Activated gamma-delta T cell treated with anti-CD3 and anti-CD28 coated beads, Interleukin-2, amount 50 U/mL, for 16 hours (primary cell): ENCODE measurements at places on chromosomes 5 and 9.

GRCh38 chr5:143870871-143871632, 59.1 kb downstream of the HMHB1 start:
- DNase-seq, result no peak

- DNase-seq, result no peak
Observed at GRCh38 chr9:70106571-70106970, 62.9 kb downstream of the MAMDC2 start.

GRCh38 chr5:127441799-127442484, 75.5 kb upstream of the PRRC1 start:
- no peak for DNase-seq

GRCh38 chr9:72383978-72384709, 19.1 kb upstream of the ZFAND5 start:
- no peak for DNase-seq

GRCh38 chr5:105619725-105620124, 2051.0 kb downstream of the EFNA5 start:
- DNase-seq, result no peak

DNA sequence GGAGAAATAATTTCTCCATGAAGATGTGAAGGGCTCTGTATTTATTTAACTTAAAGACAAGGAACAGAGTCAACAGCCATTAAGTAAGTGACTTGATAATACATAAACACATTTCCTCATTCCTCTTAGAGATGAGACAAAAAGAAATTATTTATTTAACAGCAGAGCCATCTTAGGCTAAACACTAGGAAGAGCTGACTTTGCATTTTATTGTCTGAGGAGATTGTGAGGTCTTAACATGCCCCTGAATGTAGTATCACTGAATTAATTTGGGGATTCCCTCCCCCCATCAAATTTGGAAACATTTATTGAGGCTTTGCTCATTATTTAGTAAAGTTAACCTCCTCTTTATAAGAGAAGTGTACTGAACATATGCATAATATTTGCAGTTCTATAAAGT, 35.2 kb downstream of the TAS2R1 start:
- DNase-seq, result no peak

DNA sequence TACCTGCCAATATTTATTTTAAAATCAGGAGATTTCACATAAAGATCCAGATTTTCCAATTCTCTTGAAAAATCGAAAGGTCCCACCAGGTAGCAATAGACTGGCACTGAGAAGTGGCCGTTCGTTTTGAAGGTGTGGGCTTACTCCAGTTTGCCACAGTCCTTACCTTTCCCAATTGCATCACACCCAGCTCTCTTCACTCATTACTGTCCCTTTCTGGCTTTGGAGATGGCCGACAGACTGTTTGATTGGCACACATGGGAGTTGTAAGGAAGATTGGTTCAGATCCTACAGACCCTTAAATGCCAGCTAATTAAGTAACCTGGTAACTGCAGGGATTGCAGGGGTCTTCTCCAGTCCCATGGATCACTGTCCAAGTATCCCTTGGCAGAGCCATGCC, 68.7 kb upstream of the LARP1 start:
- no peak for DNase-seq

DNA sequence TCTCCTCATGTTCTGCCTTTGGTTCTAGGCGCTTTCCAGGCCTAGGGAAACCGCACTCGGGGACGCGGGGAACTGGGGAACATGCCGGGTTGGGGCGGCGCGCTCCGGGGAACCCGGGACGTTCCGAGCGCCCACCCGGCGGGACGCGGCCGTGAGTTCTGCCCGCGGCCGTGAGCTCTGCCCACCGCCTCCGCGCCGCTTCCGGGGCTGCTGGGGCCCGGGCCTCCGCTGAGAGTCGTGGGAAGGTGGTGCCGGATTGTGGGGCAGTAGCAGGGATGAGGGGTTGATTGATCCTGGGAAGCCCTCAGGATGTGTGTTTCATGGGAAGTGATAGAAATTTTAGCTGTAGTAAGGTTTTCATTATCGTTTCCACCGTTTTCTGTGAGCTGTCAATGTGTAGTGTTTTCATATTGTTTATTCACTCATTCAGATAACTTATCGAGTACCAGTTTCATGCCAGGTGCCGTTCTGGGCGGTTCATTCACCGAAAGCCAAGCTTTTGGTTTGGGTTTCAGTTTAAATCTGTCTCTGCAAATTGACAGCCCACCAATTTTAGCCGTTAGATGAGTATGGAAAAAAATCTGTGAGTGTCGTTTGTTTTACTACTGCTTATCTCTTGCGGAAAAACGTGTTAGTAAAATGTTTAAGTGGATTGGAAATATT, 657 bp downstream of the MTRR start:
- DNase-seq, result no peak

GRCh38 chr9:14356351-14357265, 42.7 kb upstream of the NFIB start:
- DNase-seq, result no peak

GRCh38 chr5:57221049-57221568, 47.2 kb downstream of the GPBP1 start:
- no peak for DNase-seq

- DNase-seq, result no peak
Observed at GRCh38 chr5:171426266-171426665, 6.8 kb downstream of the FGF18 start.

DNA sequence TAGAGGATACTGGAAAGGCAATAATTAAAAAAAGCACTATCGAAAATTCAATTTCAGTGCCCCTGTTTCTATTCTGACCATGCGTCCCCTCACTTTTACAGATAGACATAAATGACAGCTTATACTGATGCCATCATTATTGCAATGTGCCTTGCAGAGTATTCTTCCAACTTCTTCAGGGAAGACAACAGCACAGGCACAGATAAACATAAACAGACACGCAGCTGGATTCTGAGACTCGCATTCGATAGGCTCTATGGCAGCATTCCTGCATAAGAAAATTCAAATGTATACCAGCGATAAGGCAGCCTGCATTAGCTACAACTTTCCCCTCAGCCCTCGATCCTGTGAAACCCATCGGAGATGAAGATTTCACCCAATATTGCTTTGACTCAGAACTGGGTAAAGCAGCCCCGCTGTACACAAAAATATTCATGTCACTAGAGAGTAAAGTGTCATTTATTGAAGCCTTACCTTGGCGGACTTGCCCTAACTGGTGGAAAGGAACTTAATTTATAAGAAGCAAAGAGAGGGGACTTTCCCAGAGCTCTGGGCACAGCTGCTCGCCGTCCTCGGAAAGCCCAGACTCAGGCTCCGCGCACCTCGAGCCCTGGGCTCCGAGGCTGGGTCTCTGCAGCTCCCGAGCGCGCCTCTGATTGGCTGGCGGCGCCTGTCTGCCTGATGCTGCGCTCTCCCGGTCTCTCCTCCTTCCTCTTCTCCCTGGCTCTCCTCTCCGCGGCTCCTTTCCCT, at the start of gene CDH18:
Gene CDH18 (minus strand): TSS at position 589 of the 750 bp plus-strand sequence. CDS start 149,214 bp downstream, outside the sequence.
- no peak for DNase-seq

DNA sequence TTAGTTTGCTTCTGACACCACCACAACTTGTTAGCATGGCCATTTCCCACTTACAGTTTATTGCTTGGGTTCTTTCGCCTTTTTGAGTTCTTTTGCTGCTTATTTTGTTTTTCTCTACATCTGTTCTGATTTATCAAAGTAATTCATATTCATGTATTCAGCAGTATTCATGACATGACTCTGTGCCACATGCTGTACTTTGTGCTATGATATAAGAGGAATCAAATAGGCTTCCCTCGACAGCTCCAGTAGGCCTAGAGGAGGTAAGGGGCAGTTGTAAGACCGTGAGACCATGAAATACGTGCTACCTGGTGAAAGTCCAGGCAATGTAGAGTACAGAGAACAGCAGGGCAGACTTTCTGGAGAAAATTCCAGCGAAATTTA, 110.7 kb upstream of the SAP30L start:
- no peak for DNase-seq

- DNase-seq, result no peak
Observed at GRCh38 chr5:96374653-96375052, 58.4 kb downstream of the PCSK1 start.

- no peak for DNase-seq
Observed at GRCh38 chr5:136639616-136640015, 274.3 kb upstream of the TRPC7 start.

GRCh38 chr9:137538058-137538457, 12.1 kb downstream of the PNPLA7 start:
- no peak for DNase-seq

DNA sequence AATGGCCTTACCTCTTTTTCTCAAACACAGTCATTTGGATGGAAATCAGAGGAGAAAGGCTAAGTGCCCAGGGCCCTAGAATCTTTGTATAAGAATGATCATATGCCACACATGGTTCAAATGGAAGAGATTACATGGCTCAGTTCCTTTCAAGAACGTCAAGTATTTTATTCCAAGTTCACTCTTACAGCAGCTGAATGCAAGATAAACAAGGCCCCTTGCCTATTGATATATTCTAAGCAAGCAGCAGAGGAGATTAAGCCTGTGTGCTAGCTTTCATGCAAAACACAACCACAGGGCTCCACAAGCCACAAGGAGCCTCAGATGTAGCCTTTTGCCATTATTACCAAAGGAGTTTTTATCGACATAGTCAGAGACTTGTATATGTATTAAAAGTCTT, 55.3 kb upstream of the SLCO6A1 start:
- DNase-seq, result no peak

DNA sequence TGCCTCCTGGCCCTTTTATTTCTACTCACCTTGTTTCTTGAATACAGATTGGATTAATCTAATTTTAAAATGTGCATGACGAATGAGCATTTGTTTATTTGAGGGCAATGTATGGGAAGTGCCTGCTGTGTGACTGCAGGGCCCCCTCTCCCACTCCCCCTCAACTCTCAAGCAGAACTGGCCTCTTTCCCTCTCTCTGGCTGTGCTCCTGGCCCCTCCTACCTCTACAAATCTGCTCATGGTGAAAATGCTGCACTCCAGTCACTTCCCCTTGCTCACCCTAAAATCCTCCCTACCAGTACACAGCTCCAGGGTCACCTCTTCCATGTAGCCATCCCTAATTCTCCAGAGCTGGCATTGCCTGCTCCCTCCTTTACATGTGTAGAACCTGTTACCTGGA, 17.2 kb upstream of the NDST1 start:
- DNase-seq, result no peak

DNA sequence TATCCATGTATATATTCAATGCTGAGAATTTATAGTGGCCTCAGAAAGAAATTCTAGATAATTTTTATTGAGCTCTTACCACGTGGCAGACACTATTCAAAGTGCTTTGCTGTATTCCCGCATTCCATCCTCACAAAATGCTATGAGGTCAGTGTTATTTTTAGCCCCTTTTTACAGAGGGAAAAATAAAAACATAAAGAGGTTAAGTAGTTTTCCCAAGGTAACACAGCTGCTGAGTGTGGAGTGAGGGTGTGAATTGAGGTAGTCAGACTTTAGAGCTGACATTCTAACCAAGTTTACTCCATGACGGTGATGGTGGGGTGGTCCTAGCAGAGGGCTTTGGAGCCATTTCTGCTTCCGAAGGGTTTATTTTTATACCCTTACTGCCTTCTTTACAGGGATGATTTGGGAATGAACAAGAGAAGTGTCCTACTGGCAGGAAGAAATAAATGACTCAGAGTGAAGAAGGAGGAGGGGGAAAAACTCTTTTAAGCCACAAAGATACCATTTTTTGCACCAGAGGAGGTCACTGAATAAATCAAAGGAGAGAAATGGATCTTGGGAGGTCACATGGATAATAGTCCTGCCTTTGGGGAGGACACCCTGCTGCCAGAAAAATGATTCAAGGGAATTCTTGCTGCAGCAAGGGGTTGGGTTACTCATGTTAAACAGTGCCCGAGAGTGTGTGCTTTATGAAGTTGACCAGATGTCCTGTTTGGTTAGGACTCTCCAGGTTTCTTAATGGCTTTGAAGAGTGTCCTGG, 76.1 kb downstream of the HMHB1 start:
- no peak for DNase-seq

DNA sequence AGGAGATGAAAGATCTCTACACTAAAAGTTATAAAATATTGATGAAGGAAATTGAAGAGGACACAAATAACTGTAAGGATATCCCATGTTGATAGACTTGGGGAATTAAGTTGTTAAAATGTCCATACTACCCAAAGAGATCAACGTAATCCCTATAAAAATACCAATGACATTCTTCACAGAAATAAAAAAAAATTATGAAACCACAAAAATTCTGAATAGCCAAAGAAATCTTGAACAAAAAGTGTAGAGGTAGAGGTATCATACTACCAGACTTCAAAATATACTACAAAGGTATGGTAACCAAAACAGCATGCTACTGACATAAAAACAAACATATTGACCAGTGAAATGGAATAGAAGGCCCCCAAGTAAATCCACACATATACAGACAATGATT, 71.5 kb upstream of the ELL2 start:
- DNase-seq, result no peak

- no peak for DNase-seq
Observed at GRCh38 chr9:135468854-135469521, 10.6 kb upstream of the PPP1R26 start.

- no peak for DNase-seq
Observed at GRCh38 chr5:171989946-171990712, 16.3 kb downstream of the FBXW11 start.

DNA sequence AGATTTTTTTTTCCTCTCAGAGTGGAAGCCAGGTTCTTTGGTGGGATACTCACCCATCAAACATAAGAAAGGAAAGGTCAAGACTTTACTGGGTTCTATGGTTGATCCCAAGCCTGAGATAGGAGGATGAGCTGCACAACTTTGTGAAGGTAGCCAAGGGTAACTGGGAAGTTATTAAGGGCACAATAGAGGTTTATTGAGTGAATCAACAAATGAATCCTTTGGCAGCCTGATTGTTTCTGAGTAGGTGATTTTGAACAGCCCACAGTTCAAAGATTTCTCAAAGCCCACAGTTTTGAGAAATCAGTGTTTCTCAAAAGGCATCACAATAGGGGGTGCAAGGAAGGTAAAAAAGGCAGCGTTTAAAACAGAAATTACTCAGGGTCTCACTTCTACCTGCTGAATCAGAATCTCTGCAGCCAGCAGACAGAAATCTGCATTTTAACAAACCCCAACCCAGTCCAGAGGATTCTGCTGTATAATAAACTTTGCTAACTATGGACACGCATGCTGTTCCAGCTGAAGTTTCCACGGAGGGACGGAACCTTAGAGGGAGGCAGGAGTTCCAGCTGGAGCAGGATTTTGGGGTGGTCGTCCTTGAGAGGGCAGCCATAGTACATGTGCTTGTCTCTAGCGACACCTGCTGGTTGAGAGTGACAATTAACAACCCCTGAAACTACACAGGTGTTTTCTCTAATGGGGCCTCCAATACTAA, 32.7 kb upstream of the FSD1L start:
- DNase-seq, result peak; percentile 43

GRCh38 chr9:83066771-83067170, 3.8 kb upstream of the RASEF start:
- no peak for DNase-seq

GRCh38 chr5:6676702-6677101, 36.5 kb upstream of the TENT4A start:
- no peak for DNase-seq

GRCh38 chr9:91040371-91041215, 239.0 kb downstream of the SYK start:
- DNase-seq, result no peak

- no peak for DNase-seq
Observed at GRCh38 chr5:136853971-136854370, 488.6 kb upstream of the TRPC7 start.

GRCh38 chr9:100324594-100325200, 28.0 kb downstream of the TEX10 start:
- DNase-seq, result no peak
